ENCODE measurements at places on chromosomes 1 and 21.

- DNase-seq, result no peak
Observed at GRCh38 chr1:192678099-192678498, 42.2 kb downstream of the RGS13 start.

DNA sequence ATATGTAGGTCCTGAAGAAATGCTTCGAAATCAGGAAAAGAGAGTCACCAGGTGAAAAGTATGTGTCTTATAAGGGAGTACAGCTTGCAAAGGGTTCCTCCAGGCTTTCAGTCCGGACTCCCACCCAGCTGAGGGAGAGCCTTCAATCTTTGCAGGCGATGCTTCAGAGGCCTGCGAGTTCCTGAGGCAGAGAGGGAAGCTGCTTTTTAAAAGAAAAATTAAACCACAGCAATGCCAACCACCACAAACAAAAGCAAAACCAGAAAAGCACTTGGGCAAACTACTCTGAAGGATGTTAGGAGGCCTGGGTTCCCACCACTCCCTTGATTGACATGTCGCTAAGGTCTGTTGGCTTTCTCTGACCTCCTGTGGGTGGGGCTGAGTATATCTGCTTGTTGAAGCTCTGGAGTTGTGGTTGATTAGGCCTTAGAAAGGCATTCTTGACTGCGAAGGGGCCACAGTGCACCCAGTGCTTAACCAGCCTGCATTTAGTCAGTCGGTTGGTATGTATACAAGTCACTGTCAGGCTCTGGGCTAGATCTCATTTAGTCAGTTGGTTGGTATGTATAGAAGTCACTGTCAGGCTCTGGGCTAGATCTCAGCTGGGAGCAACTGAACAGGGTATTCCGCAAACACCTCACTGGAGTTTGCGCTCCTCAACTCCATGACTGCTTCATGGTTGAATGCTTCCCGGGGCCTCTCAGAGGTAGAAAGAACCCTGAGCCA lies 1.2 kb downstream of the NIPAL3 start:
- DNase-seq, result no peak

- no peak for DNase-seq
Observed at GRCh38 chr21:16605597-16605996, 875.8 kb downstream of the USP25 start.

DNA sequence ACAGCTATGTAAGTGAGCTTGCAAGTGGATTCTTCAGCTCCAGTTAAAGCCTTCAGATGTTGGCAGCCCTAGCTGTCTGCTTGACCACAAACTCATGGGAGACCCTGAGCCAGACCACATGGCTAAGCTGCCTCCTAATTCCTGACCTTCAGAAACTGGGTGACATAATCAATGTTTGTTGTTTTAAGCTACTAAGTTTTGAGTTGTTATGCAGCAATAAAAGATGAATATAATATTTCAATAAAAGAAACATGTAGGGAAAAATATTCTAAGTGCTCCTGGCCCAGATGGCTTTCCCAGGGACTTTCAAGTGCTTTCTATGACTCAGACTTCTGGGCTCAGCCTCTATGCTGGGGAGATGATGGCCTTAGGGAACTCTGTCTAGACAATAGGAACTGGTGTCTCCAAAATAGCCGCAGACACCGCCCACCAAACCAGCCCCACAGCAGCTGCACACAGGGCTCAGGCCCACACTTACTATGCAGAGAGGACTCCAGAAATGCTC lies 20.3 kb upstream of the AZIN2 start:
- DNase-seq, result no peak

DNA sequence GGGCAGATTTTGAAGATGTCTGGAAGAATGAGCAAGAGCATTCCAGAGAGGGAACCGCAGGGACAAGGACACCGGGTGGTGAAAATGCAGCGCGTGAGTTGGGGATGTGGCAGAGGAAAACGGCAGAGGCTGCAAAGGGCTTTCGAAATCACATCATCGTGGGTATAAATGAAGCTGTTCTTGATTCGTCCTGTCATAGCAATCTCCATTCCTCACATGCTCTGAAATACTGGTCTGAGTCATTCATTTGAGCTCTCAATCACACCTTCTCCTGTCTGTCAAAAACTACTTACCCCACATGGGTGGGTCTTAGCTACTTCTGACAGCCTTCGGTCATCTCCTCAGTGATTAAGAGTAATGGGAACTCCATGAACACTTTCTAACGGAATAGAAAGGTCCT lies 81.5 kb downstream of the ERG start:
- DNase-seq, result no peak

GRCh38 chr1:40389871-40390560 lies 16.5 kb downstream of the SMAP2 start:
- DNase-seq, result no peak

All from hypothalamus (tissue), 51 donors.